ENCODE measurements at places on chromosomes 6 and 20.

GRCh38 chr6:113723182-113723581 is 134.0 kb upstream of the MARCKS start:
- DNase-seq, result no peak

DNA sequence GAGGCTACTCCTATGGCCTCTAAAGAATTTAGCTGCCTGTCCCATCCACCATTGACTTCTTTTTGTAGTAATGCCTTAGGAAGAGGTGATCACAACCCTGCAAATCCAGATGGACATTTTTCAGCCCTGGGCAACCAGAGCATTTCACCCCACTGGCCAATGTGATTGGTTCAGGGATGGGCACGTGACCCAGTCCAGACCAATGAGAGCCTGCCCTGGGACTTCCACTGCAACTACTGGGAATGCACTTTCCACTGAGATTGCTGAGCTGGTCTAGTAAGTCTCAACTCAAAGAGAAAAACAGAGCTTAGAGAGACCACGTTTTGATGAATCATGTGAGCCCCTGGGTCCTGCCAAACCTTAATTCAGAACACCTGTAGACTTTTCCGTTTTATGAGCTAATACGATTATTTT is 8.9 kb upstream of the UBE2V1 start:
- no peak for DNase-seq

DNA sequence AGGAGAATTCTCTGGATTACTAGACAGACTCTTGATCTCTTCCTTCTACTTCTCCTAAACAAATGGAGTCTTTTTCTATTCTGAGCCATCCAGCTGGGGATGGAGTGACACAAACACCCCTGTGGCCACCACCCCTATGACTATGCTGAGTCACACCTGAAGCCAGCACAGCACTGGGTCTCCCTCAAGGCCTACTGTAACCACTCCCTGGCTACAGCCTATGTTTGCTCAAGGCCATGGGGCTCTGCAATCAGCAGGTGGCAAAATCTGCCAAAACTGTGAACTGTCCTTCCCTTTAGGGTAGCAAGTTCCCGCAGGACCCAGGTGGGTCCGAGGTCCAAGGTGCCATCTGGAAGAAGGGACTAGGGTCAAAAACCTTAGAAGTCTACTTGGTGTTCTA is 132.3 kb downstream of the TINAG start:
- DNase-seq, result no peak

DNA sequence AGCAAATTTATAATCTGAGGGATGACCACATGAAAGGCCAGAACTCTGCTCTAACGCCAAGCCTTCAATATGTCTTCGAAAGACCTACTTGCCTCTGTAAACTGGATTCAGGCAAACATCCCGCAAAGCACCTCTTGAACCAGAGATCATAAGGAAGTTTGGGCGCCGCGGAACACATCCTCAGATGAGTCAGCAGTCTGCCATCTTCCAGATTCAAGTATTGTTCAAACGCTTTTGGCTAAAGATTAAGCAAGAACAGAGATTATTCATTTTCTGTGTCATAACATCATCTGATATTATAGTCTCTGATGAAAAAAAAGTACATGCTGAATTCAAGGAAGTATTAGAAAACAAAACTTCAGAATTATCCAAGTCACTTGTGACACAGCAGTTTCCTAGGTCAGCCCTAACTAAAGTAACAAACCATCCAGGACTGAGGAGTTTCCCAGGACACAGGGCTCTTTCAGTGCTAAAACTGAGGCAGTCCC is 20.8 kb downstream of the TBC1D7 start:
- DNase-seq, result no peak
